ENCODE measurements at places on chromosomes 6 and 20.

- DNase-seq, result no peak
Observed at GRCh38 chr6:54847799-54848597, 1.4 kb downstream of the FAM83B start.

GRCh38 chr6:132952986-132953385 is 138.6 kb downstream of the RPS12 start:
- no peak for DNase-seq

DNA sequence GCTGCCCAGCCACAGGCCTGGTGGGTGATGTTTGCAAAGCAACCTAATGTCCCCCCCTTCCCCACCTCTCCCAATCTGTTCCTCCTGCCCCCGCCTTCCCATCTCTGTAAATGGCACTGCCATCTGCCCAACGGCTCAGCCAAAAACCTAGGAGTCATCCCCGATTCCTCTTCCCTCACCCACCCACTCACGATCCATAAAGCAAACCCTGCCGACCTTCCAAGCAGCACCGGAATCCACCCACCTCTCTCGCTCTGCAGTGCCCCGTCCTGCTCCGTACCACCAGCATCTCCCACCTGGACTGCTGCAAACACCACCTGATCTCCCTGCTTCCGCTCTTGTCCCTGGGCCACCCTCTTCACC is 37.6 kb downstream of the SULF2 start:
- no peak for DNase-seq

- DNase-seq, result no peak
Observed at GRCh38 chr20:25533920-25534700, 51.2 kb downstream of the NINL start.

GRCh38 chr6:130381459-130382380 is 15.9 kb downstream of the TMEM200A start:
- peak; percentile 62 for DNase-seq

- peak; percentile 26 for DNase-seq
Observed at GRCh38 chr6:120354452-120355098, 979.7 kb downstream of the TBC1D32 start.

GRCh38 chr20:23058240-23058639 is 8.8 kb upstream of the THBD start:
- no peak for DNase-seq

- DNase-seq, result no peak
Observed at GRCh38 chr20:51338692-51339440, 203.7 kb downstream of the NFATC2 start.

GRCh38 chr6:105431226-105431625 is 28.3 kb upstream of the PREP start:
- no peak for DNase-seq

GRCh38 chr20:3749689-3750531 is 17.4 kb downstream of the HSPA12B start:
- peak; percentile 55 for DNase-seq

- peak; percentile 45 for DNase-seq
Observed at GRCh38 chr6:155223646-155224451, 40.0 kb upstream of the CLDN20 start.

DNA sequence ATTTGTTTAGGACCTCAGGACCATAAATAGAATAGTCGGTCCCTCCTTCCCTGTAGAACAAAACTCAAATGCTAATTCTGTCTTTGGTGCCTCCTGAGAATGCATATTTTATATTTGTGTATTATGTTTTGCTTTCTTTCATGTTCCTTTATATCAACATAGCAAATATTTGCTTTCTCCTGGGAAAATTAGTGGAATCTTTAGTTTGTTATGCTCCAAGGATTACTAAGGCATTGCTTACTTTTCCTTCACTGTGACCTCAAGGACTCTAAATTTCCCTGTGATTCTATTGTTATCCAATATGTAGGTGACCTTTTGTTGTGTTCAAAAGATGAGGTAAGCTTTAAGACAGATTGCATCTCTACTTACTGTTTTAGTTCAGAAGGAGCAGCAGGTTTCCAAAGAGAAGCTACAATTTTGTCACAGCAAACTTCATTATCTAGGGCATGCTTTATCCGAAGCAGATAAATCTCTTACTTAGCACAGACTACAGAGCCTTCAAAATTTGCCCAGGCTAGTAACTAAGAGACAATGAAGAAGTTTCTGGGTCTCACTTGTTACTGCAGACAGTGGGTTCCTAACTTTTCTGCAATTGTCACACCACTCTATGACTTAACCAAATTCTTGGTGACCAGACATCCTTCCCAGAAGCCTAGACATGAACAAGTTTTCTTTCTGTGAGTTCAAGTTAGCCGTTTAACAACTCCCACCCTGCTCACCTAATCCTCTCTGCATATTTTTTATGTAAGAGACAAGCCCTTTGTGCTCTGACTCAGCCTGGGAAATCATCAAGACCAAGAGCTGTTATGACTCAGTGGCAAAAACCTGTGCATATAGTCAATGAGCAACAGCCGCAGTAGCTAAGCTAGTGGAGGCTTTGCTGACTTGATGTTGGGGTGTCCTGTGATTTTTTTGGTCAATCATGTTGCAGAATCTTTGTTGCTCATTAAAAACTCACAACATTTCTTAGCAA is 378.8 kb downstream of the QKI start:
- DNase-seq, result no peak
